ENCODE measurements at places on chromosomes 11 and 22. TPM values are rescaled to one million over a fixed set of nuclear protein-coding genes. Genes with fewer than 3 reads are reported as not detected.

DNA sequence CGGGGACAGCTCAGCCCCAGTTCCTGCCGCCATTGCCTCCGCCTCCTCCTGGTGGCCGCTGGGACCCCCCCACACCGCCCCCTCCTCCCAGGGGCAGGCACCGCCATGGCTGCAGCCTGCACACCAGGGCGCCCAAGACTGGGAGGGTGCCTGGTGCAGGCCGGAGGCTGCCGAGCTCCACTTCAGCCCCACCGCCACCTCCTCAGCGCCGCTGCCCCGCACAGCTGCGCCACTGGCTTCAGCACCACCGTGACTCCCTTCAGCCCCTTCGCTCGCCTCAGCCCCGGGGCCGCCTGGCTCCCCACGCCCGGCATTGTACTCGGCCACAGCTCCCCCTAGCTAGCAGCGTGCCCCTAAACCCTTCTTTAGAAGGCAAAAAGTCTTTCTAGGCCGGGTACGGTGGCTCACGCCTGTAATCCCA, 131.1 kb downstream of the CRYBB2 start:
- DNase-seq, result peak; percentile 11

GALNT18 gene
- 21.5 TPM for total RNA-seq

GRCh38 chr11:112656772-112657428, 304.3 kb upstream of the NCAM1 start:
- DNase-seq, result no peak

NUMA1 gene
- total RNA-seq, result 73.3 TPM
